HuH-7 (cell line): ENCODE measurements at places on chromosomes 13 and 19.
A peak's percentile ranks its signal among the peaks of the same experiment; 100 is the strongest.

- DNase-seq = no peak
Measured at GRCh38 chr13:25447396-25447795, 75.6 kb downstream of the ATP8A2 start.

DNA sequence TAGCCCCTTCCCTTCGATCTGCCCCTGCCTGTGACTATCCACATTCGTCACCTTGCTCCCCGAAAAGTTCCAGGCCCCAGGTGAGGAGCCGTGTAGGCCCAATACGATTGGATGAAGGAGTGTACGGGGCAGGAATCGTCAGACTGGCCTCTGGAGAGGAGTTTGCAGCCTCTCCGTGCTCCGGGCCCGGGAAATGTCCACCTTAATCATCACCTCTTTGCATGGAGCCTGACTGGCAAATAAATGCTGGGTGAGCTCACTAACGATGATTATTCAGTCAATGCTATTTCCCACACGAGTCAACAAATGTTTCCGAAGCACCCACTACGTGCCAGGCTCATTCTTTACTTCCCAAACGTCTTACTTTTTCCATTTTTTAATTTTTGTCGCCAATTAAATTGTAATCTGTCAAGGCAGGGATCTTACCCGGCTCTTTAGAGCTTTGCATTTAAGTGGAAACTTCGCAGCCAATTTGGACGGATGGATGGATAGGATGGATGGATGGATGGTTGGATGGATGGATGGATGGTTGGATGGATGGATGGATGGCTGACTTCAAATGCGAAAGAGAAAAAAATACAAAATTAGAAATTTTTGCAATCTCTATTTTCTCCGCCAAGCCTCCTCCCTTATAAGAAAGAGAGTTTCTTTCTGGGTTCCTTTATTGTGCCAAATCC is 45.8 kb downstream of the TGDS start:
- no peak for DNase-seq

DNA sequence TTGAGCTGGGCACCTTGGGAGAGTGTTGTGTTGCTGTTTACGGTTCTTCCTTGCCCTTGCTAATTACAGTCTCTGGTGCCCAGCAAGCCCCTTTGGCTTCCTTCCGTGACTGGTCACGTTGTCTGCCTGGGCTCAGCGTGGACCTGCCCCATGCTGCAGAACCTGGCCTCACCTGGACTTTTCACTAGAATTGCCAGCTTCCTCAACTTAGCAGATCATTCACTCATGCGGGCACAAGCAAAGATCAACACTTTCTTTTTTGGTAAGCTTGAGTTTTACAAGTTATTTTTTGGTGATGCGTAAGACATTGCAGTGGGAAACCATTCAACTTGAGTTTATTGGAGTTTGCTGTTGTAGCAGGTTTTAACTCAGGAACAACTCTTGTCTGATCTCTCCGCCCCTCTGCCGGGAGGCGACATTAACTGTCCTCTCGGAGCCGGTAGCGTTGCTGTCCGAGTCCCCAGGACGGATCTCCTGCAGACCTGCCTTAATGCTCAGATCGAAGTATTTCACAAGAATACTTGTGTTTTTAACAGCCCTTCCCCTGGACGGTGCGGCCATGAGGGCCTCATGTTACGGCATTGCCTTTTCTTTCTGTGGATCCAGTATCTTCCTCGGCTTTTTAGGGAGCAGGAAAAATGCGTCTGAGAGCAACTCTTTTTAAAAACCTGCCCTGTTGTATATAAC is 15.7 kb upstream of the TEX29 start:
- DNase-seq = no peak

DNA sequence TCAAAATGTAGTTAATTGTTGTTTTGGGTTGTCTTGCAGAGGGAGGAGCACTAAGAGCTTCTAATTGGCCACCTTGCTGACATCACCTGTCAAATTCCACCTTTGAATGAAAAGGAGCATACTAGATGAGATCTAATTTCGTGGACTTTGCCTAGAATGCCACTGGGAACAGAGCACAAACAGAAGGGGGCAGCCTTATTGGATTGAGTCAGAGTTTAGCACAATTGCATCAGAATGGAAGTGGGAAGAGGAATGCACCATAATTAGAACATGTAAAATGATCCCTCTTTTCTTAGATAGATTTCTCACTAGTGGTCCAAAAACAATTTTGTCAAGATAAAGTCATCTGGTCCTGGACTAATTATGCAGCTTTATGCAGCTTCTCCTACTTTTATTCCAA is 1552.2 kb downstream of the PCDH9 start:
- no peak for DNase-seq

DNA sequence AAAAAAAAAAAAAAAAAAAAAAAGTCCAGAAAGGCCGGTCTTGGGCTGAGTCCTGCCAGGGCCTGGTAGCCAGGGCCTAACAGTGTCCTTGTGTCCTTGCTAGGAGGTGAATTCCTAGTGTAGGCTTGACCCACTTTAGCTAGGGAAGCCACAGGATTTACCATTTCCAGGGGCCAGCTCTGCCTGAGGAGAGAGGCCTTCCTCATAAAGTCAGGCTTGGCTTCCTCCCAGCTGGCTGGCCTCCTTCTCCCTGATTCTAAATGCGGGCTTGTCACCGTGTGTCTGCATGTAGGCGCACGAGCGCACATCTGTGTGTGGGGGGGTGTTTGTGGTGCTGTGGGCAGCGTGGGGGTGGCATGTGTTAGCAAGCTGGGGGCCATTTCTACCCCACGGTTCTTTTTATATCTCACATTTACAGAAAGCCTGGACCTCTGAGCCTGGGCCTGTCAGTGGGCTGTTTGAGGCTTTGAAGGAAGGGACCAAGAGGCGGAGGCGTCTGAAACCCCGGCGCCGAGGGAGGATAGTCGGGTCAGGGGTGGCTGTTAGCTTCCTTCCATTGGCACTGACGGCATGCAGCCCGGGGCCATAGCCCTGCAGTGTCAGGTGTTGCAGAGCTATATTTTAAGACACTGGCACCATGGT is 31.7 kb downstream of the IER2 start:
- no peak for DNase-seq

DNA sequence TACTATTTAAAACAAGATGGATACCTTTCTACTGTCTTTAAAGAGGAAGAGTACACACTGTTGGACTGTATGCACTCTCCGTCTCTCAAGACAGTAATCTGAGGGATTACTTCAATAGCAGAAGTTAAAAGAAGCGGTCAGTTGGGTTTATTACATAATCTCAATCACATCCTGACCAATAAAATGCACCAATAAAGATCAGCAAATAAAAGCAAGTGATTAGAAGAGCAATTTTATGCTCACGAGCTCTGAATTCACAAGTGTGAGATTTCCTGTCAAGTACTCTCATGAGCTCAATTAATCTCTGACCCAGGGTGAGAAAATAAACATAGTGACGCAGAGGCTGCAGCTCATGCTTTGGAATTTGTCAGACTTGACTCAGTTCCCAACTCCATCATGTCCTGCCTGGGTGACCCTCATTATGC is 12.2 kb downstream of the ABCC4 start:
- DNase-seq = no peak

GRCh38 chr19:1503089-1503924 is 9.5 kb downstream of the ADAMTSL5 start:
- DNase-seq = peak; percentile 49

GRCh38 chr19:53903055-53903680 is 5.9 kb upstream of the CACNG7 start:
- DNase-seq = peak; percentile 65

DNA sequence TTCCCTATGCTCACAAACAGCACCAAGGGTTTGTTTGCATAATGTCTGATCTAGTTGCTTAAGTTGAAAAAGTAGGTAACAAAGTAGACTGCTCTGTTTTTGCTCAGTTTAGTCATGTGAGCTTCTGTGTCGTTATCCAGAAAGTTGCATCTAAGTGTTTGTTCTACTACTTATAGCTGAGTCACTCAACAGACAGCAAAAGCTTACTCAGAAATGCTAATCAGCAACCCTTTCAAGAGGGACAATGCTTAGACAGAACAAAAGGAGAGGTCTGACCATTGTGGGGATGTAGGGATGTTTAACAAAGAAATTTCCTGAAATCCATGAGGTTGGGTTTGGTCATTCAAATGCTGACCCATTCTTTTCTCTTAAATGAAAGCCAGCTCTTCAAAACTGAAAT is 106.4 kb downstream of the ATP8A2 start:
- DNase-seq = no peak

DNA sequence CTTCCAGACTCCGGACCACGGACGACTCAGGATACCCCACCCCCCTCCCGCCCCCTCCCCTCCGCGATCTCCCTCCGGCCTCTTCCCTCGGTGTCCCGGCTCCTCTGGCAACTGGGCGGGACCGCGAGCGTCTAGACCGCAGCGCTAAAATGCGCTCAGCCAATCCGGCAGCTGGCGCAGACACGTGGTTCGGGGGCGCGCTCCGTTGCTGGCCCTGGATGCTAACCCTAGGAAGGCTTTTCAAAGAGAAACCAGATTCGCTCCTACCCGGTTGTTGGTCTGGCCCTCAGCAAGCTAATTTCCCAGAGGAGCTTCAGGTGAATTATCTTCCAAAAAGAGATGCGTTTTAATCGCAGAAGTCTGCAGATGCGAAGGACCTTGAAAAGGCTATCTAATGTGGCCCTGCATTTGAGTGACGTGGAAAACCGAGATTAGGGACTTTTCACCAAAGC is at the start of gene DZIP1:
DZIP1 (minus strand) TSS at position 106 of the 452 bp plus-strand sequence. CDS start 2,677 bp downstream, outside the sequence.
- DNase-seq = peak; percentile 35

- DNase-seq = no peak
Measured at GRCh38 chr19:31553112-31553845, 204.0 kb upstream of the TSHZ3 start.

- DNase-seq = no peak
Measured at GRCh38 chr13:40179445-40180281, 486.8 kb downstream of the FOXO1 start.

DNA sequence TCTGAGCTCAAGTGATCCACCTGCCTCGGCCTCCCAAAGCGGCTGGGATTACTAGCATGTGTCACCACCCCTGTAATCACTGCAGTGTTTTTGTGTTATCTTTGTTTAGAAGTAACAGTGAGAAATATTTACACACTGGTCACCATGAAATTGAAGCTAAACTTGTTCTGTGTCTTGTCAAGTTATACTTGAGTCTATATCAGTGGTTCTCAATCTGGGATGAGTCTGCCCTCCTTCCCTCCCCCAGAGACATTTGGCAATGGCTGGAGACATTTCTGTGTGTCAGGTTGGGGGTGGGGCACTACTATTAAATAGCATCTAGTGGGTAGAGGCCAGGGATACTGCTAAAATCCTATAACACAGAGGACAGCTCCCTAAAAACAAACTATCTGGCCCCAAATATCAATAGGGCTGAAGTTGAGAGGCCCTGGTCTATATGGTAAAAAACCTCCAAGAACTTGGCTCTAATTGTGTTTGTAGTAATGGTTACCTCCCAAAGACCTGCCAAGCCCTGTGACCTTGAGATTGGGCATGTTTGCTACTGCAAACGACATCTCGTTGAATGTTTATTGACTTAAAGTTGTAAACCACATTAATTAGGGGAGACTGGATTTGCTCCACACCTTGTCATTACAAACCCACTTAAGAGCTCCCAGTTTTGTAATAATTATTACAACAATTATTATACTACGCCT is 6.9 kb downstream of the CTU1 start:
- DNase-seq = no peak

DNA sequence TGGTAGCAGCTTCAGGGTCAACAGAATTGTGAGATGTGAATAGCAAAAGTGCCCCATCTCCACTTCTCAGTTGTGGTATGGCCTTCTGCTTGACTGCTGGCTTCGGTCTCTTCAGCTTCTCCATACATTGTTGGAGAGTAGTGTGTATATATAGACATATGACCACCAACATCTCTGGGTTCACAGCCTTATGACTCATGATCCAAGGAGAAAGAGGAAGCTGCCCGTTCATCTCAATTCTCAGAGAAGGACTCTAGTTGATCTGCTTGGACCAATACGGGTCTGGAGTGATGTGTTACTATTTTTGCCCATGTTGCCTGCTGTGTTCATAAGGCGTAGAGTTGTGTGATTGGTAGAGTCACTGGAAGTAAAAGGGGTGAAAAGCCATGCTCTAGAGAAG is 3.6 kb upstream of the COMMD6 start:
- DNase-seq = no peak

GRCh38 chr13:66967811-66968597 is 262.1 kb downstream of the PCDH9 start:
- DNase-seq = no peak

- DNase-seq = no peak
Measured at GRCh38 chr13:52361225-52361624, 44.7 kb downstream of the THSD1 start.

GRCh38 chr13:73960474-73960873 is 173.7 kb downstream of the KLF12 start:
- DNase-seq = no peak

- no peak for DNase-seq
Measured at GRCh38 chr13:101751488-101751887, 299.0 kb downstream of the ITGBL1 start.
